ENCODE measurements at places on chromosomes 2 and 18.

- no peak for DNase-seq
These were observed 66.9 kb downstream of the CDH20 start for GRCh38 chr18:61400016-61400635.

DNA sequence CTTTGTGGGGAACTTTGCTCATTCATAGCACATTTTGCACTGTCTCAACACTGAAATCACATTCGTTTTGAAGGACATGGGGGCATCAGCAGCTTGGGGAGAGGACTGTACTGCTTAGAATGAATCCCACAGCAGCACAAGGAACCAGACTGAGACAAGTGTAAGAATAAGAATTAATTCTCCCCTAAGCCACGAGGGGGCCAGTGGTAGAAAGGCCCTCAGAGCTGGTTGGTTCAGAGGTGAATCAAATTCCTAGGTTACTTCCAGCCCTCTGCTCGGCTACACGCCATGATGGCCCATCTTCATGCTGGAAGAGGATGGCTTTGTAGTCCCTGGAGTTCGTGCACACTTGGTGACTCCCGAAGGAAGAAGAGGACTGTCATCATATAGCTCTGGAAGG lies 12.0 kb upstream of the MC5R start:
- no peak for DNase-seq

DNA sequence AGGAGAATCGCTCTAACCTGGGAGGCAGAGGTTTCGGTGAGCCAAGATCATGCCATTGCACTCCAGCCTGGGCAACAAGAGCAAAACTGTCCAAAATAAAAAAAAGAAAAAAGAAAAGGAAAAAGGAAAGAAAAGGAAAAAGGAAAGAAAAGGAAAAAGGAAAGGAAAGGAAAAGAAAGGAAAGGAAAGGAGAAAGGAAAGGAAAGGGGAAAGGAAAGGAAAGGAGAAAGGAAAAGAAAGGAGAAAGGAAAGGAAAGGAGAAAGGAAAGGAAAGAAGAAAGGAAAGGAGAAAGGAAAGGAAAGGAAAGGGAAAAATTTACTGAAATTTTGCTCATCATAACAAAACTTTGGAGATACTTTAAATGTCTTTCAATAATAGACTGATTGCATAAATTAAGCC lies 391.3 kb upstream of the GYPC start:
- no peak for DNase-seq

DNA sequence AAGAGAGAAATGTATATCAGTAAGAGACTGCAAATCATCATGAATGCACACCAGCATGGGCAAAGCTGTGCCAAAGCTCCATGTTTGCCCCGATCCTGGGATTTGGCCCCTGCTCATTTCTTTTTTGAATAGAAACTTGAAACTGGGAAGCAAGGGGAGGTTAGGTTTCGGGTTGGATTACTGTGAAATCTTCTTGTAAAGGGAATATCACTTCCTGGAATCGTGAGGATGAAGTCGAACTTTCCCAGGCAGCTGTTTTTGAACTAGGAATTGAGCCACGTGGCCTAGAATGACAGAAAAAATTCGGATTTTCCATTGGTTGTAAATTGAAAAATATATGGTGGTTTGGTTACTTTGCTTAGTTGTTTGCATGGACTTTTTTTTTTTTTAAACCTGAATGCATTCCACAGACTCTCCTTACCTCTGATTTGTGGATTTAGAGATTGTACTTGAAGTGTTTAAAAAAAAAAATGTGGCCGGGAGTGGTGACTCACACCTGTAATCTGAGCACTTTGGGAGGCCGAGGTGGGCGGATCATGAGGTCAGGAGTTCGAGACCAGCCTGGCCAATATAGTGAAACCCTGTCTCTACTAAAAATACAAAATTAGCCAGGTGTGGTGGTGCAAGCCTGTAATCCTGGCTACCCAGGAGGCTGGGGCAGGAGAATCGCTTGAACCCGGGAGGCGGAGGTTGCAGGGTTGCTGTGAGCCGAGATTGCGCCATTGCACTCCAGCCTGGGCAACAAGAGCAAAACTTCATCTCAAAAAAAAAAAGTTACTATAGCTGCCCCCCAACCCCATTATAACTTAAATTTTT lies 32.1 kb downstream of the GRHL1 start:
- no peak for DNase-seq

DNA sequence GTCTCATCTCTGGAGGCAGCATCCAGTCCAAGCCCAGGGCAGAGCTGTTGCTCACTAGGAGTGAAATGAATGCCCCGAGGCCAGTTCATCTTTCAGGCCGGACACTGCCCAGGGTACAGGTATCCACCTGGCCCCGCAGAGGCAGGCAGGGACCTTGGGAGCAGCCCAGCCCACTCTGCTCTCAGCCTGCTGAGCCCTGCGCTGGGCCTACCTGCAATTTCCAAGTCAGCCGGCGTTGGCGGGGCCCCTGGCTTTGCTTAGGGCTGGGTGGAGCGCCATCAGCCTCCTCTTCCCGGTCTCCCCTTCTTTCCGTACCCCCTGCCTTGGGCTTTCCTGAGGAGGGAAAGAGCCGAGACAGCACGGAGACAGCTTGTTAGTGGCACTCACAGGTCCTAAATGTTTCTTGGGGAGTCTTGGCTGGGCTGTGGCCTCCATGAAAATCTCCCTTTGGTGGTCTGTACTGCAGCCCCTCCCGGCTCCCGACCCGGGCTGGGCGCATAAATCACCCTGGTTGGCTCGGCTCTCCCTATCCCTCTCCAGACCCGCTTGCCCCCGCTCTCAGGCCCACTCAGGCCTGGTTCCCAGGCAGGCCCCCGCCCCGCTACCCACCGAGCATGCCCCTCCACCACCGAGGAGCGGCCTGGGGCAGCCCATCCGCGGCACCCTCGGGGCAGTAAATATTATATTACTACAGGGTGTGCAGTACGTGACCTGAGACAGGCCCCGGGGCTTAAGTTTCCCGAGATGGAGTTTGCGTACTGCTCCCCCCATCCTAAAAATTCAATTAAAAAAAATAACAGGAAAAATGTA lies 106.7 kb downstream of the DYSF start:
- DNase-seq: no peak

DNA sequence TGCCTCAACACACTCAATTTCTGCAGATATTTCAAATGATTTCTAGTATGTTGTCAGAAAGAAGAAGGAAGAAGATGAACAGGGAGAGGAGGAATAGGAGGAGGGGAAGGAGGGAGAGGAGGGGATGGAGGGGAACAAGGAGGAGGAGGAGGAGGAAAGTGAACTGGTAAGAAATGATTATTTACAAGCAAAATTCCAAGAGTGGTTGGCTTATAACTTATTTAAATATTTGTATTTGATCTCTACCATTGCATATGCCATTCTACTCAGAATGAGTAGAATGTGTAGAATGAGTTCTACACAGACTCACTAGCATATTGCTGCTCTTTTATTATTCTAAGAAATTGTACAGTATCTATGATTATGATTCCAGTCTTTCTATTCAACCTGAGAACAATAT lies 866.2 kb upstream of the DDX18 start:
- DNase-seq: no peak
